CD8-positive, alpha-beta memory T cell (primary cell): ENCODE measurements at places on chromosomes 12 and 14. TPM values are rescaled to one million over a fixed set of nuclear protein-coding genes. Genes with fewer than 3 reads are reported as not detected.

DNA sequence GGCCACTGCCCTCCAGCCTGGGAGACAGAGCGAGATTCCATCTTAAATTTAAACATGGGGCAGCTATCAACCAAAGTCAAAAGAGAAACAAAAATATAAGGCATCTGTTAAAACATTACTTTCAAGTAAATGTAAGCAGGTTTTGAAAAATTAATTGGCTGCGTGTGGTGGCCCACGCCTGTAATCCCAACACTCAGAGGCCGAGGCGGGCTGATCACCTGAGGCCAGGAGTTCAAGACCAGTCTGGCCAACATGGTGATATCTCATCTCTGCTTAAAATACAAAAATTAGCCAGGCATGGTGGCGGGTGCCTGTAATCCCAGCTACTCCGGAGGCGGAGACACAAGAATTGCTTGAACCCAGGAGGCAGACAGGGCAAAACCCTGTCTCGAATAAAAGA, 82.7 kb downstream of the PLEKHA5 start:
- DNase-seq = no peak

DNA sequence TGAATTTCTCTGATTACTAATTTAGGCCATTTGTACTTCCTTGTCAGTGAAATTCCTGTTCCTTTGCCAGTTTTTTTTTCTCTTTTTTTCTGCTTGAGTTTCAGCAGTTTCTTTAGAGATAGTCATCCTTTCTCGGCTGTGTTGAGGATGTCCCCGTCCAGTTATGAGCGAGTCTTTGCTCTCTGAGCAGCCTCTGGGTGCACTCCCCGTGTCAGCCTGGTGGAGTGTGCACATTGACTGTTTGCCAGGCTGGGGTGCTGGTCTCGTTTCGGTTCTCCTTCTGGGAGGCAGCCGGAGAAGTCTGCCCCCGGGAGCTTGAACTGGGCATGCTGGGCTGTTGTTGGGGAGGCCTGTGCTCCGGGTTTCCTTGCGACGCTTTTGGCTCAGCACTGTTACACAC, 3.0 kb downstream of the PACS2 start:
- DNase-seq = no peak

- DNase-seq = no peak
Observed at GRCh38 chr14:59601056-59601455, 24.4 kb upstream of the CCDC175 start.

GRCh38 chr12:123992118-123992825, 19.3 kb downstream of the ZNF664 start:
- DNase-seq = no peak

- DNase-seq = no peak
Observed at GRCh38 chr12:2749580-2749979, 45.2 kb upstream of the FKBP4 start.

MGST1 gene
- 0.33 TPM for total RNA-seq

GRCh38 chr12:6548966-6549683, 6.7 kb downstream of the IFFO1 start:
- DNase-seq = no peak

- DNase-seq = no peak
Observed at GRCh38 chr14:63956326-63956725, 103.5 kb downstream of the SYNE2 start.

HOXC6 gene
- total RNA-seq = not detected
